ENCODE measurements at places on chromosomes 16 and 17. TPM values are rescaled to one million over a fixed set of nuclear protein-coding genes. Genes with fewer than 3 reads are reported as not detected.

Gene FNDC8
- not detected for total RNA-seq

Gene RGS11
- total RNA-seq, result 0.27 TPM

Gene MLX
- 75.0 TPM for total RNA-seq

Gene TSNAXIP1
- total RNA-seq, result 0.32 TPM

Gene NPIPB4
- total RNA-seq, result 239 TPM
